ENCODE measurements at places on chromosomes 1 and 21.

DNA sequence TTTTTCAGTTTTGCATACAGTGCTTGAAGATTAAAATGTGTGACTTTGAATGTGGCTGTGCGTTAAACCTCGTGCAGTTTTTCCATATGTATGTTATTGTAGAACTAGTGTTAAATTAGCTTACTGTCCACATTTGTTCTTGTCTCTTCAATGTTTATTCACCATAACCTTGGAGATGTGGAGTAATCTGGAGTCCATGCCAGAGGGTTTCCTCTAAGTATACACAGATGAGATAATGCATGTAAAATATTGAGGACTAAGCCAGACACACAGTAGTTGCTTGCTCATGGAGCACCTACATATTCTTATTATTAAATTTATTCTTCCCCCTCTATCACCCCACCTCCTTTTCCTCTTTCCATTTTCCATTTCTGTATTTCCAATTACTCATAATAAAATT, 7.7 kb upstream of the GIPC2 start:
- H3K27me3 ChIP-seq: peaks cover 13% of the 10 kb centered on the region
- H3K4me3 ChIP-seq: no peak overlapping the region
- H3K27ac ChIP-seq: no peak overlapping the region
- H3K36me3 ChIP-seq: no peaks in the 10 kb centered on the region

DNA sequence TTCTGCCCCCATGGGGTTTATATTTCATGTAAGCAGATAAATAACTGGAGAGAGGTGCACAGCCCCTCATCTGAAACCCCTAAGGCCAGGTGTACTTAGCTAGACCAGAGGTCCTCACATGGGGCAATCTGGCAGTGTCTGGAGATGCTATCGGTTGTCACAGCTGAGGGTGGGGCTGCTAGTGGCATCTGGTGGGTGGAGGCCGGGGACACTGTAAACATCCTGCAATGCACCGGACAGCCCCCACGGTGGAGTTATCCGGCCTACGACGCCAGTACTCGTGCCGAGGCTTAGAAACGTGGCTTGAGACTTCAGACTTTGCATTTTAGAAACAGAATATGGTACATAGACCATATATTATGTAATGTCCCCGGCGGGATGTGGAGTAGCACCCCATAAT, 186.5 kb upstream of the VAMP3 start:
- no peaks in the 10 kb centered on the region for H3K27me3 ChIP-seq
- DNase-seq: no peak
- no peaks in the 10 kb centered on the region for H3K4me1 ChIP-seq
- H3K36me3 ChIP-seq: no peaks in the 10 kb centered on the region

- H3K36me3 ChIP-seq: no peaks in the 10 kb centered on the region
- H3K27ac ChIP-seq: no peak overlapping the region
- no peaks in the 10 kb centered on the region for H3K4me1 ChIP-seq
- no peak overlapping the region for H3K4me3 ChIP-seq
- no peak for DNase-seq
- no peaks in the 10 kb centered on the region for H3K27me3 ChIP-seq
Observed at GRCh38 chr1:199404191-199404590, 623.3 kb upstream of the NR5A2 start.

- peaks cover 28% of the 10 kb centered on the region for H3K36me3 ChIP-seq
- peak overlapping the region; percentile 18 for H3K27ac ChIP-seq
- H3K4me3 ChIP-seq: no peak overlapping the region
- DNase-seq: no peak
- H3K27me3 ChIP-seq: no peaks in the 10 kb centered on the region
Observed at GRCh38 chr1:206900149-206900548, 2.9 kb downstream of the IL24 start.

- DNase-seq: no peak
- no peaks in the 10 kb centered on the region for H3K4me1 ChIP-seq
- no peaks in the 10 kb centered on the region for H3K36me3 ChIP-seq
- H3K27me3 ChIP-seq: no peaks in the 10 kb centered on the region
Observed at GRCh38 chr1:168273575-168273974, 7.1 kb upstream of the TBX19 start.

GRCh38 chr1:34839526-34840305, 19.8 kb downstream of the SMIM12 start:
- H3K4me1 ChIP-seq: no peaks in the 10 kb centered on the region
- DNase-seq: no peak
- H3K27me3 ChIP-seq: no peaks in the 10 kb centered on the region
- H3K4me3 ChIP-seq: no peak overlapping the region
- no peaks in the 10 kb centered on the region for H3K36me3 ChIP-seq
- no peak overlapping the region for H3K27ac ChIP-seq

GRCh38 chr1:94863919-94864318, 43.8 kb downstream of the SLC44A3 start:
- H3K27ac ChIP-seq: no peak overlapping the region
- H3K36me3 ChIP-seq: no peaks in the 10 kb centered on the region
- H3K27me3 ChIP-seq: peaks cover 2% of the 10 kb centered on the region
- no peak overlapping the region for H3K4me3 ChIP-seq
